ENCODE measurements at places on chromosomes 11 and 22. TPM values are rescaled to one million over a fixed set of nuclear protein-coding genes. Genes with fewer than 3 reads are reported as not detected.
A peak's percentile ranks its signal among the peaks of the same experiment; 100 is the strongest.

Gene SLC5A1
- 6.4 TPM for total RNA-seq

DNA sequence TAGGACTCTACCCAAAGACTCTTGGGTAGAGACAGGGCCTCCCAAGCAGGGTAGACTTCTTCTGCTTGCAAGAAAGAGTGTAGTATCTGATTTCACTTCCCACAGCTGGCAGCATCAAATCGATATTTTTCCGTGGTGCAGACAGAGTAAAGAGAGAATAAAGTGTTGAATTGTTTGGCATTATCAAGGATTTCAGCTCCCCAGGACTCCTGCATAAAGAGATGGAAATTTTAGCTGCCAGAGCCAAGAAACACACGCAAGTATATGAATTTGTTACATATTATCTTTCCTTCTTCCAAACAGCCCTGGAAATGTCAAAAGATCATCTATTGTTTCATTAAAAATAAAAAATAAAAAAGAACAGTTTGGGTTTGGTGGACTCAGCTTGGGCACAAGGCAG is 136.8 kb downstream of the PKNOX2 start:
- no peaks in the 10 kb centered on the region for H3K4me1 ChIP-seq
- no peaks in the 10 kb centered on the region for H3K36me3 ChIP-seq
- no peaks in the 10 kb centered on the region for H3K27me3 ChIP-seq
- H3K4me3 ChIP-seq: no peak overlapping the region

DNA sequence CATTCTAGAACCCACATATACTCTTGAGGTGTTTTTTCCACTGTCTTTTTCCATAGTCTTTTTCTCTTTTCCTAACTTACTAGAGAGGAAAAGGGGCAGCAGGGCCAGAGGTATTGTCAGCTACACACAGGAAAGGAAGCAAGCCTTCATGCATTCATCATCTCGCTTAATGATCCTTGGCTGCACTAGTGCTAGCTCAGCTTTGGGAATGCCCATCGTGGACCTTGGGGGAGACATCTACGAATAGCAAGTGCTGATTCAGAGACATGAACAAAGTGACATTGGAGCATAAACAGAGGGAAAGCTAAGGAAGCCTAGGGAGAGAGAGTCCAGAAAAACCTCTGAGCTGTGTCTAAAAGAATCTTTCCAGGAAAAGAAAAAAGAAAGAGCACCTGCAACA is 466.3 kb upstream of the ARHGAP42 start:
- no peak overlapping the region for H3K27ac ChIP-seq
- H3K4me3 ChIP-seq: no peak overlapping the region
- DNase-seq: no peak
- no peaks in the 10 kb centered on the region for H3K27me3 ChIP-seq
- H3K4me1 ChIP-seq: no peaks in the 10 kb centered on the region

- DNase-seq: no peak
- peak overlapping the region; percentile 35 for H3K27ac ChIP-seq
- no peaks in the 10 kb centered on the region for H3K4me1 ChIP-seq
- H3K27me3 ChIP-seq: no peaks in the 10 kb centered on the region
- H3K36me3 ChIP-seq: no peaks in the 10 kb centered on the region
These were observed 29.9 kb downstream of the GUCY1A2 start for GRCh38 chr11:106988151-106989077.

- peaks cover 34% of the 10 kb centered on the region for H3K36me3 ChIP-seq
- no peaks in the 10 kb centered on the region for H3K27me3 ChIP-seq
- no peak for DNase-seq
These were observed 737 bp downstream of the RBM4 start for GRCh38 chr11:66639066-66639813.

Gene ZNF215
- total RNA-seq: 0.25 TPM
